ENCODE measurements at places on chromosomes 3 and 15. TPM values are rescaled to one million over a fixed set of nuclear protein-coding genes. Genes with fewer than 3 reads are reported as not detected.

The HIGD2B gene
- total RNA-seq: 0.26 TPM

DNA sequence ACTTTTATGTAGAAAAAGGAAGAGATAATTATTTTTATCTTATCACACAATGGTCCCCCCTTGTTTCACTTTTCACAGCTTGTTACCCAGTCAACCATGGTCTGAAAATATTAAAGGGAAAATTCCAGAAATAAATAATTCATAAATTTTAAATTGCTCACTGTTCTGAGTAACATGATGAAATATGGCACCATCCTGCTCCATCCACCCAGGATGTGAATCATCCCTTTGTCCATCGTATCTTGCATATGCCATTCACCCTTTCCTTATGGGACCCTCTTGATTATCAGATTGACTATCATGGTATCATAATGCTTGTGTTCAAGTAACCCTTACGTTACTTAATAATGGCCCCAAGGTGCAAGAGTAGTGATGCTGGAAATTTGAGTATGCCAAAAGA lies 43.7 kb downstream of the ANKRD28 start:
- no peak for DNase-seq

GRCh38 chr3:108328821-108329486 lies 32.6 kb downstream of the HHLA2 start:
- DNase-seq: no peak

- no peak for DNase-seq
These were observed 1.1 kb downstream of the EAF2 start for GRCh38 chr3:121836064-121836463.

- no peak for DNase-seq
These were observed 18.3 kb downstream of the TGM4 start for GRCh38 chr3:44892689-44893088.

DNA sequence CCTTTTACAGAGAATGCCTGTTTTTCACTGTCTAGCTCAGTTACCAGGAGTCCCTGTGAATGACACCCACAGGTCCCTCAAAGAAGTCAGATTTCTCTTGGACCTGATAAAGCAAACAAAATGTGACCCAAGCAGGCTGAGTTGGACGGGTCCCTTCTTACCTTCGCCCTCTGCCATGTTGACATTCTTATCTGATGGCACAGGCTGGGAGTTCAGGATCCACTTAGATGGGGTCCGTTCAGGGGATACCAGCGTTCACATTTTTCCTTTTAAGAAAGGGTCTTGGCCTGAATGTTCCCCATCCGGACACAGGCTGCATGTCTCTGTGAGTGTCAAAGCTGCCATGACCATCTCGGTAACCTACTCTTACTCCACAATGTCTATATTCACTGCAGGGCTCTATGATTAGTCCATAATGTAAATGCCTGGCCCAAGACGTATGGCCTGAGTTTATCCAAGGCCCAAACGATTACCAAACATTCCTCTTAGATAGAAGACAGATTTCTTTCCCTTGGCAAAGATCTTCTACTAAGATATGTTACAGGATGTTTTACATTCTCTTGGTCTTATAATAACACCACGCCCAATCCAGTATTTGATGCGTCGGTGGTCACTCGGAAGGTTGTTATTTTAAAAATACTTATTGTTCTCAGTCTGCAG lies 179.1 kb downstream of the THSD4 start:
- no peak for DNase-seq

- DNase-seq: no peak
These were observed 45.7 kb downstream of the IDH2 start for GRCh38 chr15:90056529-90056928.

DNA sequence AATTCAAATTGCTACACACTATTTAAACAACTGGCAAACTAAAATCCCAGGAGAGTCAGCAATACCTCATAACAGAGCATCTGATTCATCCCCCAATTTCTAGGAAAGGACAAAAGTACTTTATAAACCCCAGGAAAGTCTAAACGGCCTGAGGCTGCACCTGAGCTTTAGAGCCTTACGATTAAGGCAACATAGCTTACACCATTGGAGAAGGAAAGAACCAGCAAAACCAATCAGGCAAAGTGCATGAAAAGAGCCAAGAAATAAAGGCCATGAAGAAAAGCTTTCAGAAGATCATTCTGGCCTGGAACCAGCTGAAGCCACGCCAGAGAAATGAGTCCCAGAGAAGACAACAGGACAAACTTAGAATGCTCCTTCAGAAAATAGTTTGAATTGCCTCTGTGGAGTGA lies 48.1 kb downstream of the PTPN9 start:
- DNase-seq: no peak

Data from natural killer cell treated with Interleukin-12 subunit alpha and Interleukin-12 subunit beta and Interleukin-15 and Interleukin-18, amount 100 ng/mL, for 72 hours (primary cell).